T-helper 2 cell treated with Interferon-gamma antibody and Interleukin-4, amounts not matched to agents 5 μg/mL and 100 μg/mL, for 36 hours (primary cell): ENCODE measurements at places on chromosomes 5 and 9.
A peak's percentile ranks its signal among the peaks of the same experiment; 100 is the strongest.

DNA sequence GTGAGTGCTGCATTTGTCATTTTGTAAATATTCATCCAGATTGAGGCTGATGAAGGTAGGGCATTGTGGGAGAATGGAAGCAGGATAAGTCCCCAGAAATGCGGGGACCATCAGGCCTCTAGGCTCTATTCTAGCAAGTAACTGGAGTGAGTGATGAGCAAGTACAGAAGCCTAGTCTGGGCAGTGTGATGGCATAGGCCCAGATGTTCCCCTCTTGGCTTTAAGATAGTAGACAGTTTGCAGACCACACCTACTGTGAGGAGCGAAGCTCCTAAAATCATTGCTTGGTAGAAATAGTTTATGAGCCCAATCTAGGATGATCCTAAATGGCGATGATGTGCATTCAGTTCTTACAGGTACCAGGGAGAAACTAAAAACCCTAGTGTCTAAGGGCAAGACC lies 24.3 kb downstream of the NDFIP1 start:
- DNase-seq, result no peak

DNA sequence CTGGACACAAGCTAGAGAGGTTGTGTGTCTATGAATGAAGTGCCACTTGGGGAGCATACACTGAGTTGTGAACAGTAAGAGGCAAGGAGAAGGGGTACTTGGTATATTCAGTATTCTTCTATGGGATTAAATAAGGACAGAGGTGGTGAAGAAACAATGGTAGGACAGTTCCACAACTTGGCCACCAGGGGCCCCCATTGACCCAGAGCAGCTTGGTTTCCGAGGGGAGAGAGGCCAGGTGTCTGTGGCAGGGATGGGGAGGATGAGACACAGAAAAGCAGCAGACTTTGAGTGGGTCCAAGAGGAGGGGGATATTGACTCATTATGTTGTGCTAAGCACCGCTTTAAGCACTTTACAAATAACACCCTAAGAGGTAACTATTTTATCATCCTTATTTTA lies 220.6 kb downstream of the MELK start:
- no peak for DNase-seq

GRCh38 chr9:76624391-76625048 lies 139.7 kb upstream of the PCA3 start:
- DNase-seq, result no peak

DNA sequence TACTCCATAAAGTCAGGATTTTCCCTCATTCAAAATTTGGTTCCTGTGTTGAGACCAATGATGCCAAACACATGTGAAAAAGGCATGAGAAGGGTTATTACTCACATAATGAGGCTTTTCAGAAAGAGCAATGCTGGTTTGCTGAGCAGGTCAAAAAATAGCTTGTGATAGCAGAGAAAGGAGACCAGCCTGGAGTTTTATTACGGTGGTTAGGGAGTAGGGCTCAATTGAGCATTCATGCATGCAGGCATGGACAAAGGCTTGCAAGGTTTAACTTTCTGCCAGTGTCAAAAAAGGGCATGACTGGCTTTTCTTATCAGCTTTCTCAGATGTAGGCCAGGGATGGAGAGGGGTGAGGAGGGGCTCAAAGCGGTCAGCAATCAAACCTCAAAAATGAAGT lies 628.3 kb downstream of the DNAH5 start:
- no peak for DNase-seq

DNA sequence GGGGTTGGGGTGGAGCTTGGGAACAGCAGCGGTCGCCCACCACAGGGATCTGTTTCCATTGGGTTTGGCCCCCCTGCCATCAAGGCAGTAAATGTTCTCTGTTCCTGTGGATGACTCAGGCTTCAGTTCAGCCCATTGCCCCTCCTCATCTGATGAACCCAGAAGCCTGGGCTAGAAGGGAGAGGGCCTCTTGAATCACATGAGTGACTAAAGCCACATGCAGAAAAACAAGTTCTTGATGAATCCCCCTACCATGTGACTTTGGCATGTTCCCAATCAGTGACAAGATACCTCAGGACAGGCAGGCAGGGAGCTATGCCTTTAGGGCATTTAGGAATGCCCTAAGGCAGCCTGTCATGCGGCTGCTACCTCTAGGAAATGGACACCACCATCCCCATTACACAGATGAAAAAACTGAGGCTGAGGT lies 2.5 kb downstream of the SH3PXD2B start:
- no peak for DNase-seq

- no peak for DNase-seq
These were observed 17.6 kb downstream of the TSTD2 start for GRCh38 chr9:97615439-97616072.

GRCh38 chr5:34409373-34409772 lies 246.8 kb upstream of the RAI14 start:
- DNase-seq, result no peak

GRCh38 chr5:35876454-35876853 lies 19.8 kb downstream of the IL7R start:
- no peak for DNase-seq

- no peak for DNase-seq
These were observed 110.0 kb downstream of the TLE1 start for GRCh38 chr9:81579381-81579780.

- DNase-seq, result no peak
These were observed 650.3 kb downstream of the SEMA5A start for GRCh38 chr5:8895599-8895998.

GRCh38 chr9:137968235-137968634 lies 90.7 kb downstream of the CACNA1B start:
- no peak for DNase-seq

GRCh38 chr9:95936579-95937075 lies 61.1 kb downstream of the ERCC6L2 start:
- DNase-seq, result no peak

GRCh38 chr9:129867136-129868022 lies 32.1 kb downstream of the USP20 start:
- DNase-seq, result no peak

DNA sequence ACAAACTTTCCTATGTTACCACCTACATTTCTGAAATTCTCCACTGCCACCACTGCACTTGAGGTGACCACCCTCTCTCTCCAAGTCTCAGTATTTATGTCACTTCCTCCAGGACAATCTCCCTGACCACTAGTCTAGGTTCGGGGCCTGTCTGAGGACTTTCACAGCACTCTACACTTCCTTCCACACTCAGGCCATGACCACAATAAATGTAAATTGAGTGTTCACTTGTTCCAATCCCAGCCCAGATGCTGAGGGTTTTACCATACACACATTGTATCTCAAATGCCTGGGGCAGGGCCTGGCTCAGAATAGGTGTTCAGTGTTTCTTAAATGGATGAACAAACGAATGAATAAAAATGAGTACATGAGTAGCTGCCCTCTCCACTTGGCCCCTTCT lies 26.9 kb upstream of the CCNG1 start:
- no peak for DNase-seq

DNA sequence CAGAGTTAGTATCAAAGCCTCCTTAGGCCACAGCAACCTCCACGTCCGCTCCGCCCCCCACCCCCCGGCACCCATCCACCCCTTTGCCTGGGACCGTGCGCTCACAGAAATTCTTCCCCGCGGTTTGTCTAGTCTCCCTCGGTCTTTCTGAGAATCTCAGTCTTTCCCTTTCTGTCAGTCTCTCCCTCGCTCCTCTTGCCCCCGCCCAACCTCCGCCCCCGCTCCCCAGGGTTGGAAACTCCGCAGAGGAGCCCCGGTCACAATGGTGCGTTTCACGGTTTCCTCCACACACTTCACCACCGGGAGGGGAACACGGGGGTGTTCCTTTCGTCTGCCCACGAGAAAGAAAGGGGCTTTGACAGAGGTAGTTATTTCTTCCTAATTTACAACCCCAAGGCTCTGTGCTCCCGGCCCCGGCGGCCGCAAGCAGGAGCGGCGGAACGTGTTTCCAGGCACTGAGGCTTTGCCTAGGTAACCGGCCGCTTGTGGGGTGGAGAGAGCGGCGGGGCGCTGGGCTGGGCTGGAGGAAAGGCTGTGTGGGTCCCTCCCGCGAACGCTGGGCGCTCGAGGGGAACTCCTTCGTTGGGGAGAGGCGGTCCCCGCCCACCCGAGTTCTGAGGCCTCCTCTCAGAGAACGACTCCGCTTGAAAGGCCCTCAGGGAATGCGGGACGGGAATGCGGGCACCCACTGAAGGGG lies 2.1 kb downstream of the NR4A3 start:
- peak; percentile 88 for DNase-seq

DNA sequence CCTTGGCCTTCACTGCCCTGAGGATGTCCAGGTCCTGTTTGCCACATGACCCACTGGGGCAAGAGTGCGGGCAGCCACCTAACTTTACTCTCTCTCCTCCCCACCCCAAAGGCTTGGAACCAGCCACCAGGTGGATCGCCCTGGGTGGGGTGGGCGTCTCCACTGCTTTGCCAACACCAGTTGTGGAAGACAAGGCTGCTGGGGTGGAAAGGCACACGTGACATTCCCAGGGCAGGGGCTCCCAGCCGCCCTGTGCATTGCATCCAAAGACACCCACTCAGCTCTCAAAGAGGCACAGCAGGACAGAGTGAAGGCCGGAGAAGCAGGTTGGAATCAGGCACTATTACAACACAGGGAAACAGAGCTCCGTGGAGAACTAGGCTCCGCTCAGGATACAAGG lies 162.2 kb downstream of the OLFM1 start:
- no peak for DNase-seq

DNA sequence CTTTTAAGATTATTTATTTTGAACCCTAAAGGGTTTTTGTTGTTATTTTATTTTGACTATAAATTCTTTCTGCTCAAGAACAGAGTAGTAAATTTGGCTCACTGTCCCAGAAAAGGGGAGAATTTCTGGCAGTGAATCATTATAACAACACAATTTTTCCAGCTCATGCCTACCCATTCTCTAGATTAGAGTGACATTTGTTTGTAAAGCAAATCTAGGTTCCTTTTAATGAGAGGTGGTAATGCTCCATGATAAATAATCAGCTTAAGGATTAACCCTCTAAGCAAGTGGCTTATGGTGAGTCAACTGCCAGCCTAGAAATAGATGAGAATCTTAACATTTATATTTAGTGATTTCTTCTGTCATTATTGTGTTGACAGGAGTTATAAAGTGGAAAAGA lies 409.2 kb downstream of the NFIB start:
- no peak for DNase-seq

DNA sequence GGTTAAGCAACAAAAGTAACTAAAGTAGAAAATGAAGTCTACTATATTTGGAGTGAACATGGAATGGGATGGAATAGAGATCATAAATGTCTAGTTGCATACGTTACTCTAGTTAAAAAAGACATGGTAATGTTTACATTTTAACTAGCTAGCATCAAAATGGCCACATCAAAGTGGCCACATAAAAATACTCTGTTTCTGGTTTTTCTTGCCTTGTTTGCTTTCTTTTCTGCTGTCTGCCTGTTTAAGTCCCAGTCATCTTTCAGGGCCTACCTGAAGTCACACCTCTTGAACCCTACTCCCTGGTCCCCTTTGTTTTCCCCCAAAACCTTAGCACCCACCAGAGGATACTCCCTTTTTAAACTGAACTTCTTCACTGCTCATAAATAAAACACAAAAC lies 6.4 kb upstream of the KIF2A start:
- no peak for DNase-seq

GRCh38 chr5:179304871-179305270 lies 40.4 kb downstream of the ADAMTS2 start:
- DNase-seq, result no peak

DNA sequence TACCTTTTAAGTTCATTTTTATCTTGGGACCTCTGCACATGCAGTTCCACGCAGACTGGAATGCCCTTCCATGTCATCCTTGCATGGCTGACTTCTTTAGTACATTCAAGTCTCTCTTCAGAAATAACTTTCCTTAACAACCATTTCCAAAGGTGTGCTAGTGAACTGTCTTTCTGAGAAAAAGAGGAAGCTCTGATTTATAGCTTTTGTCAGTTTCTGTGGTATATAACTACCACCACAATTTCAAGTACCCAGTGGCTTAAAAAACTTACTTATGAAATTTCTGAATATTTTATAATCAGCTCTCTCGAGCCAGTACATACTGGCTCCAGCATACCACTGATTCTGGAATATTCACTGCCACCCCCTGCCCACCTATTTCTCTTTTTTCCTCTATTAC lies 1613.8 kb downstream of the MAT2B start:
- no peak for DNase-seq

GRCh38 chr9:34637356-34638137 lies at the start of gene SIGMAR1:
Gene SIGMAR1, minus strand, starts transcription at chr9:34637787. Its CDS starts 90 bp downstream, at chr9:34637697.
- DNase-seq, result peak; percentile 94

GRCh38 chr5:132748522-132749000 lies 1.3 kb downstream of the CCNI2 start:
- DNase-seq, result no peak

DNA sequence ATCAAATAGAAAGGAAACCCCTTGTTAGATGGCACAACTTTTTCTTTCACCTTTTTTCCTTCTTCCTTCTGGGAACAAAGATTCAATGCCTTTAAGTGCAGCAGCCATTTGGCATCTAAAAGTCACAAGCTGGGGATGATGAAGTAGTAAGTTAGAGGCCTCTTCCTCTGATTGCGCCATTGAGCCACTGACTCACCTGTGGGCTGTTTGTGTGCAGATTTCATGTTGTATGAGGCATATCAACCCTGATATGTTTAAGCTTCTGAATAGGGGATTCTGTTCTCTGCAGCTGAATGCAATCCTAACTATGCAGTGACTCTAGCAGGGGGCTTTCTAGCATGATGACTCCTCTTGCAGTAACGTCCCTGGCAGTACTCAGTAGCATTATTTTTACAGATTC lies 599.9 kb downstream of the CSNK1G3 start:
- DNase-seq, result no peak

GRCh38 chr5:139841549-139841948 lies 45.9 kb downstream of the PSD2 start:
- no peak for DNase-seq

- no peak for DNase-seq
These were observed 205.7 kb downstream of the AGTPBP1 start for GRCh38 chr9:85536076-85536475.

- DNase-seq, result no peak
These were observed 28.8 kb upstream of the DAB2 start for GRCh38 chr5:39453606-39454005.
